ENCODE measurements at places on chromosomes 16 and 17.

DNA sequence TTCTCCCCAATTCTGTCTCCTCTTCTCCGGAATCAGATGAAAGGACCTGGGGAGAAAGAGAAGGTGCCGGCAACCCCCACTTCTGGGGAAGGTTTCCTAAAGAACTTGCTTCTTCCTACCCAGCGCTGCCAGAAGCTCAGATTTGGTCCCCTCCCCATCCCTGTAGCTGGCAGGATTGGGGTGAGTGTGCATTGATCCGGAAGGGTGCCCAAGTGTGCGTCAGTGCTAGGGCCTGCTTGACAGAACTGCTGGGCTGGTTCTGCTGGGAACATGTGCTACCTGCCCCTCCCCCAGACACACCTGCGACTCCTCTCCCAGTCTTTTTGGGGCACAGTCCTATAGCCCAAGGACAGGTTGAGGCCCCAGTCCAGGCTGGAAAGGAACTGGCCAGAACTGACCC is 3.3 kb downstream of the ARL4D start:
- no peak for DNase-seq

GRCh38 chr17:29576214-29577000 is 7.9 kb downstream of the TP53I13 start:
- DNase-seq: no peak

DNA sequence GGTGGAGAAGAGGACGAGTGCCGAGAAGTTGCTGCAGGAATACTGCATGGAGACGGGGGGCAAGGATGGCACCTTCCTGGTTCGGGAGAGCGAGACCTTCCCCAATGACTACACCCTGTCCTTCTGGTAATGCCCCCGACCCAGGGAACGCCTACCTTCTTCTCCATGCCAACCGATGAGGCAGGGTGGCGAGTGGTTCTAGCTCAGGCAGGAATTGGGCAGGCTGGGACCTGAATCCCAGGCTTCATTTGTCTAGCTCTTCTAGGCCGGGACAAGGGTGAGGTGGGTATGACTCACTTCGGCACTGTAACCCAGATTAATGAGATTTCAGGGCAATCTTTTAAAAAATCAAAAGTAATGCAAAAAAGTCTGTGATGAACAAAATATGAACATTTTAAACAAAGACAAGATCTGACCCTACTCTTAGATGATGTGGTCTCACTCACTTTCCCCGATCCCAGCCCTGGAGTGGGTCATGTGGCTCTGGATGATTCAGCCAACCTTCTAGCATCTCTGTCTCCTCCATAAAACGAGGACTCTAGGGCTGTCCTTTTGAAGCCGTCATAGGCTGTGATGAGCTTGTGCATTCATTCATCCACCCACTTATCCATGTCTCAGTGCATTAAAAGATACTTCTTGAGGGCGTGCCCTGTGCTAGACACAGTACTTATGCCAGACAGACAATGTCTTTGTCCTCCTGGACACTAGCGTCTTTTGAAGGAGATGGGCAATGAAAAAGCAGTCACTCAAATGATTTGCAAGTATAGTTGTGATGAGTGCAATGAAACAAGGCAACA is 102.6 kb downstream of the SDR42E1 start:
- DNase-seq: no peak

- no peak for DNase-seq
These were observed 56.4 kb downstream of the MGAT5B start for GRCh38 chr17:76924345-76925342.

- DNase-seq: no peak
These were observed 251.3 kb downstream of the NTN1 start for GRCh38 chr17:9272501-9273200.

DNA sequence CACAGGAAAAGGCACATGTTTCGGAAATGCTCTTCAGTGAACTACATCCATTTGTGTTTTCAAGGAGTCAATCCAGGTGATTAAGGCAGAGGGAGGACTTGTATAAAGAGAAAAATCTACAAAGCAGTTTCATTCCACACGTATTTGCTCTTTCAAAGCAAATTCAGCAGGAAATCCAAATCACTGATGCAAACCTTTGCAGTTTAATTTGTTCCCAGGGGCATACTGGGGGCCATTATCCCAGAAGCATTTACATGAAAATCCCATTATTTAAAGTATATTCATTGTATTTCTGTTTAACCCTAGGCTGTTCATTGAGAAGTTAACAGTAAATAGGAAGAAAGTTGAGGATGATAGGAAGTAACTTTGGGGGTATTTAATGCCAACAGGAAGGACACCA is 147.9 kb downstream of the PMP22 start:
- no peak for DNase-seq

DNA sequence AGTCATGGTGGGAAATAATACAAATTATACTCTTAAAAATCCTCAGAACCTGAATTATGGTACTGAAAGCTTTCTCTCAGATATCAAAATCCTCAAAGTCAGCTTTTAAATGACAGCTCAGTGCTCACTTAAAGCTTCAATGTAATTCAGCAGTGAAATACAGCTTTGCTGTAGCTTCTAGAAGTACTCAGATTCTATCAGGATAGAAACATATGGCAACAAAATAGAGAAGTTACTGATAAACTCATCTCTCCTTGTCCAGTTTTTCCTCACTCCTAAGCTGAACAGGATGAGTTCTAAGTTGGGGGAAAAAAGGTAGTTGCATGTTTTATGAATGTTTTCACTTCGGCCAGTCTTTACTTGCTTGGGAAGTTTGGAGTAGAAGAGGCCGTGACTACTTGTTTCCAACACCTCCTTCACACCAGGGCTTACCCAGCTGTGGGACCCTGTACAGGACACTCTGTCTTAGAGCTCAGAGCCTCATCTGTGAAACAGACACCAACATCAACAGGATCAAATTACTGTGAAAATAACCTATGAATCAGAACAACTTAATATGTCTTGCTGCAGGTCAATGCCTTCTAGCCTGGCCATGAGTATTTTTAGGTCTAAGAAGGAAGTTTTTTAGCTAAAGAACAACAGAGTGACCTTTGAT is 30.2 kb downstream of the OGFOD1 start:
- DNase-seq: no peak

DNA sequence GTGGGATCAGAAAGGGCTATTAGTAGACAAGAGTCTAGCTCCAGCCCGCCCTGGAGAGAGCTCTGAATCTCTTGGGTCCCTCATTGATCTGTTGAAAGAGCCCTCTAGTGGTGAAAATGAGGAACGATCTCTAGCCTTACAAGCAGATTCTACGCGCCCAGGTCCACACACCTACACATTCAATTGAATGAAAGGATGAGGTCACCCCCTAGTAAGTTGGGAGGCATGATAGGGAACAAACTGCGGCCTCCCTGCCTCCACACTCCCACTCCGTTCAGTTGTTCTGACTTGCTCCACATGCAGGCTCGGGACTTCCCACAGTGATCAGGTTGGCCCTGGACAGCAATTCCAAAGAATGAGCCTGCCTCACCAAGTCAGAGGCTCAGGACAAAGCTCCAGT is 2.9 kb upstream of the CACNG3 start:
- peak; percentile 61 for DNase-seq

- DNase-seq: no peak
These were observed 599.1 kb upstream of the SOX9 start for GRCh38 chr17:71521724-71522123.

GRCh38 chr17:44281570-44281969 is 13.6 kb upstream of the SLC4A1 start:
- DNase-seq: no peak

DNA sequence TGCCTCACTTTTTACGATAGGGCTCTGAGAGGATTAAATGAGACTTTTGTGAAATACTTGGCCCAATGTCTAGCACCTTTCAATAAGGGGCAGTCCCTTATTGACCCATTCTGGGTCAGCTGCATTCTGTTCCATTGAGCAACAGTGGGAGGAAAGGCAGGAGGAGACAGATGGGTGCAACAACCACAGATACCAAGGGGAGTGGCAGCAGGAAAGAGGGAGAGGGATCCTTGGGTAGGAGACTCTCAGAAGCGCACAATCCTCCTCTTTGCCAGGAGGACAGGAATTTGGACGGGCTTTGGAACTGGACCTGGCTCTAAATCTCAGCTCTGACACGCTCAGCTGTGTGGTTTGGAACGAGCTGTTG is 3.5 kb downstream of the PIPOX start:
- DNase-seq: no peak

DNA sequence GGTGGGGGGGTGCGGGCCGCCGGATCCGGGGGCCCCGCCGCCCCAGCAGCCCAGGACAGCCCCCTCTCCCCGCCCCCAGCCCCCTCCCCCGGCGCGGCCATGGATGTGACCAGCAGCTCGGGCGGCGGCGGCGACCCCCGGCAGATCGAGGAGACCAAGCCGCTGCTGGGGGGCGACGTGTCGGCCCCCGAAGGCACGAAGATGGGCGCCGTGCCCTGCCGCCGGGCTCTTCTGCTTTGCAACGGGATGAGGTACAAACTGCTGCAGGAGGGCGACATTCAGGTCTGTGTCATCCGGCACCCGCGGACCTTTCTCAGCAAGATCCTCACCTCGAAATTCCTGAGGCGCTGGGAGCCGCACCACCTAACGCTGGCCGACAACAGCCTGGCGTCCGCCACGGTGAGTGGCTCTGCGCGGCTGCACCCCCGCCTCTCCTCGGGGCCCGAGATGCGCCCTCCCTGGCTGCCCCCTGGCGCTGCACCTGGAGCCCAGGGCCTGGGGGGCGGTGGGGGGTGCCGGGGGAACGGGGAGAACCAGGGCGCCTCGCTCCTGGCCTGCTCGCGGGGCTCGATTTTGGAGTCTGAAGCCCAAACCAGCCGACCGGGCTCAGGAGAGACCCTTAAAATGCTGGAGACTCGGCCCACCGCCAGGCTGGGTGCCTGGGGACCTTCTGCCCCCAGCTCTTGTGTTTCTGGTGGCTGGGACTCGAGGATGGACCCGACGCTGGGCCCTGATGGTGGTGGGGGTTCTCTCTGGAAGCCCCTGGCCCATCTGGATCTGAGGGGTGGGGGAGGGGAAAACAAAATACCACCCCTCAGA is 744 bp downstream of the CMIP start:
- DNase-seq: peak; percentile 14

- no peak for DNase-seq
These were observed 28.1 kb upstream of the PVALEF start for GRCh38 chr17:81137248-81137647.

- DNase-seq: no peak
These were observed 7.7 kb upstream of the SPATA2L start for GRCh38 chr16:89709166-89709565.

DNA sequence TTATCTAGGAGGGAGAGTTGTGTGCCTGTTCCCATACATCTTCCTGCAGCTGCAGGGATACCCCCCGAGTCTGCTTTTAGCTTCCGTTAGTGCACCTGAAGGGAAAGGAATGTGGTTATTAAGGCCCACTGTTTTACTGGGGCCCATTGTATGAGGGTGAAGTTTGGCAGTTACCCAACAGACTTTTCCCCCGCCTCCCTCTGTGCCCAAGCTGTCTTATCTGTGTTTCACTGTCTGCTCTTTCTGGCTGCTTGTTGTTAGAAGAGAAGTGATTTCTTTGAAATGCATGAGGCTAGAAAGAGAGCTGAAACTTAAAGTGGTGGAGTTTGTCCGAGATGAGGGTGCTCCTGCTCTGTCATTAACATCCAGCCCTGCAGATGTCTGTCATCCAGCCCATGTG is 7.4 kb upstream of the OR1A2 start:
- no peak for DNase-seq

- no peak for DNase-seq
These were observed 565 bp downstream of the DDX52 start for GRCh38 chr17:37642681-37643080.

- no peak for DNase-seq
These were observed 63.1 kb downstream of the USP22 start for GRCh38 chr17:20979792-20980083.

DNA sequence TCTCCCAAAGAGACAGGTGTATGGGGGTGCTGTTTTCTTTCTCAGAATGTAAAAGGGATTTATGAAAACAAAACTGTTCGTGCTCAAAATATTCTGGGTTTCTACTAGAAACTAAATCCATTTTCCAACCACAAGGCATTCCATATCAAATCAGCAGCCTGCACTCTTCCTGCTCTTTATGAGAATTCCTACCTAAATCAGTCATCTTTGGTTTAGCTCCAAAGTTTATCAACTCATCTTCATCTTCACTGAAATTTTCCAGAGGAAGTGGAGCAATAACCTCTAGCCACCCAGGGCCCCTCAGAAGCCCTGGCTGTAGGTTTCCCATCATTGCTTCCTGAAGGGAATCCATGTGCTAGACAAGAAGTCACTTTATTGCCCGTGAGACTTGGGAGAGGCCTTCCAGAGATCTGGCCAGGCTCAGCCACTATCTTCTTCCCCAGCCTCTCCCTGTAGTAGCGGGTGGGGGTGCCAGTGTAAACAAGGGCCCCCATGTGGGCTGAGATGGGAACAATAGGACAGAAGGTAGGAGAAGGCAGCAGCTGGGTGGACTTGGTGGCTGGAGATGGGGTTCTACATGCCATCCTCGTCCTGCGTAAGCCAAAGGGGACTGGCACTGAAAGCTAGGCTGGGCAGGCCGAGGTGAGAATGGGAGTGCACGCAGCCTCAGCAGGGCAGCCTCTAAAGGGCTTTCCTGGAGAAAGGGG is 22.0 kb upstream of the ALDH3A1 start:
- DNase-seq: no peak

DNA sequence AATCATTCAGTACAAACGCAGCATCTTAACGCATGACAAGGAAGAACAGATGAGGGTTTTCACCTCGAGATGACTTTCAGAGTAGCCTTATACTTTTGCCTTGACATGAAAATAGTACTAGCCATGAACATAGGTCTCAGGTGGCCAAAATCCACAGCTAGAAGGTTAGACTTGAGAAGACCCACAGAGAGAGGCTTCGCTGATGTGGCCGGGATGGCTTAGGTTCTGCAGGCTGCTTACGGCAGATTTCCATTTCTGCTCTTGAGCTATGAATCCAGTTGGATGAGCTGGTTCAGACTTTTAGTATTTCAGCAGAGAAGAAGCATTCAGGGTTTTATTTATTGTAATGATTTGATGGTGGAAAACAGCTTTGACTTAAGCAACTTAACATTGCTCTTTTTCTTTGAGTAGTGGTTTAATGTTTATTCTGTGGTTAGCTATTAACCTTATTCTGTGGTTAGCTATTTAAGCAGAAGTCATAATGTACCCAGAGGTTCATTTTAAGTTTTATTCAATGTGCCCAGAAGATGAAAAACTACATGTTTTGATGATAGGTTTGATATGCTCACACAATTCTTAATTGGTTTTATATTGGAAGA is 7.6 kb downstream of the KRT24 start:
- DNase-seq: no peak

DNA sequence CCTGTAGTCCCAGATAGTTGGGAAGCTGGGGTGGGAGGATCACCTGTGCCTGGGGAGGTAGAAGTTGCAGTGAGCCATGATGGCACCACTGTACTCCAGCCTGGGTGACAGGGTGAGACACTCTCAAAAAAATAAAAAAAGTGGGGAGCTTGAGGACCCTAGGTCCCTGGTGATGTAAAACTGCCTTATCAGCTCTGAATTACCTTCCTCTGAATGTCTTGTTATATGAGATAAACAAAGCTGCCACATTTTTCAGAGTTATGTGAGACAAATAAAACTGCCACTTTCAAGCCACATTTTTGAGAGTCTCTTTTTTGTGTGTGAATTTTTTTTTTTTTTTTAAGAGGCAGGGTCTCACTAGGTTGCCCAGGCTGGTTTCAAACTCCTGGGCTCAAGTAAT is 32.0 kb upstream of the B4GALNT2 start:
- DNase-seq: no peak
